ENCODE measurements at places on chromosomes 6 and 20. TPM values are rescaled to one million over a fixed set of nuclear protein-coding genes. Genes with fewer than 3 reads are reported as not detected.

The RBPJL gene
- total RNA-seq = not detected

The COL20A1 gene
- not detected for total RNA-seq

The GNAS-AS1 gene
- total RNA-seq = 1.3 TPM

The NOX3 gene
- not detected for total RNA-seq

The IFT52 gene
- total RNA-seq = 17.0 TPM

- DNase-seq = no peak
- H3K36me3 ChIP-seq = no peaks in the 10 kb centered on the region
- no peaks in the 10 kb centered on the region for H3K27me3 ChIP-seq
- H3K4me3 ChIP-seq = no peak overlapping the region
Observed at GRCh38 chr6:14339172-14339571, 221.6 kb downstream of the CD83 start.

DNA sequence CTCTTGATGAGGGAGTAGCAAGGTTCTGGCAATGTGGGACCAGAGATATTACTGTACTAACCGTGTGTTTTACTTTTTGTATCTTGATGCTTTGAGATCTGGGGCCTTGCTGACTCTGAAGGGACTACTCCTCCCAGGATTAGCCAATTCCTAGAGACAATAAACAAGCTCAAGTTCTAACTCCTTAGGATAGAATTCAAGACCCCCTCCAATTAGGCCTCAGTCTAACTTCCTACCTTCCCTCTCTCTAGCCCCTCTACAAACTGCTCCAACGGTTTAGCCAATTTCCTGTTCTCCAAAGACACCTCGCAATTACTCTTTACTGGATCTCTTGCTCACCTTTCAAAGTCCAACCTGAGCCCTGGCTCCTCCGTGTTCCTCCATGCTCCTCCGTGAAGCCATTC, 158.7 kb upstream of the JARID2 start:
- no peaks in the 10 kb centered on the region for H3K36me3 ChIP-seq
- H3K27me3 ChIP-seq = no peaks in the 10 kb centered on the region
- no peak overlapping the region for H3K4me3 ChIP-seq
- H3K27ac ChIP-seq = no peak overlapping the region
- DNase-seq = no peak
- no peaks in the 10 kb centered on the region for H3K4me1 ChIP-seq

DNA sequence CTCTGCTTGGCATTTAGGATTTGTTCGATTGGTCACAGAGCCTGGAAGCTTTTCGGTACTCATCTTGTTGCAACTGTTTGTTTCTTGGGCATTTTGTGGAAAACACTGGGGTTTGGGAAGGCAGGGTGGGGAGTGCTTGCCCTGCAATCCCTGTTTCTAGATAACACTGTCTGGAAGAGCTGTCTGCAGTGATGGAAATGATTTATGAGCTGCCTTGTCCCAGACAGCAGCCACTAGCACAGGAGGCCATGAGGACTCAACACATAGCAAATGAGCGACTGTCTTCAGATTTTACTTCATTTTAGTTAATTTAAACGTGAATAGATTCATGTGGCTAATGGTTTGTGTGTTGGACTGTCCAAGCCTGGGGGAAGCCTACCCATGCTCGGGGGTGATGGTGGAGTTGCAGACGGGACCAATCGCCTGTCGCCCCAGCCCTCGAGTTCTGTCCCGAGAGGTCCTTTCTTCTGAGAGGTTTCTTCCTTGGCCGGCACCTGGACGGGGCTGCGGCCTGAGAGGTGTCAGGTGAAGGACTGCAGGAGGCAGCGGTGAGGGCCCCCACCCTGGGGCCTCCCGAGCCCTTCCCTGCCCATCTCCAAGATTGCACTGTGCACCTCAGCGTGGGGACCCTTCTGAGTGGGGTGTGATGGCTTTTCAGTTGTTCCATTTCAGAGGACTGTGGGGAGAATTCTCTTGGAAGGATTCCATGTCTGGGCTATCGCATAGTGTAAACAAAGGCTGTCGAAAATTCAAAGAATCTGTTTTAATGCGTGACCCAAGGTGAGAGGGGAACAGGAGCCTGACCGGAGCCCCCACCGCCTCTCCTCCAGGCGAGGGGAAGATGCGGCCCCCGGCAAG, 55.4 kb downstream of the SMOC2 start:
- no peaks in the 10 kb centered on the region for H3K4me1 ChIP-seq
- no peaks in the 10 kb centered on the region for H3K27me3 ChIP-seq
- no peak overlapping the region for H3K4me3 ChIP-seq
- no peak for DNase-seq
- H3K27ac ChIP-seq = no peak overlapping the region

DNA sequence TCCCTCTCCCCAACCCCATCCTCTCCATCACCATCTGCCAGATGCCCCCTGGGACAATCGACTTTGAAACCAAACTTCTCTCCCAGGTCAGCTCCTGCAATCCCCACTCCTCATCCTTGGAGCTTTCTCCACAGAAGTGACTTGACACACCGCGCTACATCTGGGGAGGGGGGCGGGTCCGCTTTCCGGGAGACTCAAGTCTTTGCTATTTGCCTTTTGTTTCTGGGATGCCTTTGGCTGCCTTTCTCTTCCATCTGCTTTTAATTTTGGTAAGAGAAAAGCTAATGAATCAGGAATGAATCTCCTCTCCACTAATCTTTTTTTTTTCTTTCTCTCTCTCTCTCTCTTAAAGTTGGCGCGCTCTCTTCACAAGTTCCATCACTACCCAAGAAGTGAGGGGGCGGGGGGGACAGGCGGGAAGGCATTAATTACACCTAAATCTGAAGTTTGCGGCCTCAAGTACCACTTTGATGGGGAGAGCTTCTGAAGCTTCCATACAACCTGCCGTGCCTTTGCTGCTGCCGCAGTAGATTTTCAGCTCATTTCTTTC, 664 bp upstream of the TPBG start:
- no peaks in the 10 kb centered on the region for H3K36me3 ChIP-seq
- no peak for DNase-seq
- peaks cover 16% of the 10 kb centered on the region for H3K4me1 ChIP-seq
- peaks cover 50% of the 10 kb centered on the region for H3K27me3 ChIP-seq

All from activated CD4-positive, alpha-beta memory T cell treated with anti-CD3 and anti-CD28 coated beads for 36 hours (primary cell).